ENCODE measurements at places on chromosomes 3 and 15.

GRCh38 chr3:74273091-74273490 is 341.4 kb downstream of the CNTN3 start:
- no peak for DNase-seq

DNA sequence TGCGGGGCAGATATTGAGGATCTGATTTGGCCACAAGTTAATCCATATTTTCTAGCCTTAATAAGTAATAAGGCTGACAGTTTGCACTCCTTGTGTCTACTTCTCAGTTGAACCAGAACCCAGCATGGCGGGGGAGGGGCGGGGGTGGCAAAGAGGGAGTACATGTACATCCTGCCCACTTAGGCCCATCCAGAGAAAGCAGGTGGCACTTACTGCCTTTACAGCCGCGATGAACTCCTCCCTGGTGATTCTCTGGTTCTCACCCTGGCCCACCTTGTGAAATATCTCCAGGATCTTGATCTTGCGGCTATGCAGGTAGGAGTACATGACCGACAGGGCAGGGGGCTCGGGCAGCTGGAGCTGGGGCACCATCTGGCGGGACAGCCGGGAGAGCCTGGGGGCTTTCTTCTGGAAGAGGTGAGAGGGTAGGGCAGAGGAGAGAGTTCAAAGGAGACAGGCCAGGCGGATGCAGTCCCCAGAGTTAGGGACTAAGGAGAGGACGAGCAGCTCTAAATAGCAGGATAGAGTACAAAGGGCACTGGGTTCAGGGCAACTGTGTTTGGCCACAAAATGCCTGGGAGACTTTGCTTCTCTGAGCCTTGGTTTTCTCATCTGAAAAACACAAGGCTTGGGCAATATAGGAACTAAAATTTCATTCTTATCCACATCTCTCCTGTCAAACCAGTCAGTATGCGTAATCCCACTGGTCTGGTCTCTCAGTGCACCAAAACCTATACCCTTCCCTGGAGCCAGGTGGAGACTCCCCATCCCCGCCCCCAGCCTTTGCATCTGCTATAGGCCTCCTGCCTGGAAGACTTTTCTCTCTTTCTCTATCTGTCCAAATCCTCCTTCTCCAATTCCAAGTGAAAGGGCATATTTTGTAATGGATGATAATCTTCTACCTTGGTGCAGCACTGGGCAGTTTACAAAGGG is 10.1 kb downstream of the EFCAB12 start:
- DNase-seq, result no peak

GRCh38 chr15:84731774-84732173 is 15.8 kb upstream of the SEC11A start:
- no peak for DNase-seq

GRCh38 chr3:15498431-15499214 is 22.9 kb downstream of the COLQ start:
- no peak for DNase-seq

- no peak for DNase-seq
Observed at GRCh38 chr3:31832551-31832950, 148.5 kb downstream of the OSBPL10 start.

- no peak for DNase-seq
Observed at GRCh38 chr3:111954228-111954990, 24.4 kb upstream of the ABHD10 start.

- no peak for DNase-seq
Observed at GRCh38 chr15:99439524-99439835, 126.3 kb upstream of the MEF2A start.

DNA sequence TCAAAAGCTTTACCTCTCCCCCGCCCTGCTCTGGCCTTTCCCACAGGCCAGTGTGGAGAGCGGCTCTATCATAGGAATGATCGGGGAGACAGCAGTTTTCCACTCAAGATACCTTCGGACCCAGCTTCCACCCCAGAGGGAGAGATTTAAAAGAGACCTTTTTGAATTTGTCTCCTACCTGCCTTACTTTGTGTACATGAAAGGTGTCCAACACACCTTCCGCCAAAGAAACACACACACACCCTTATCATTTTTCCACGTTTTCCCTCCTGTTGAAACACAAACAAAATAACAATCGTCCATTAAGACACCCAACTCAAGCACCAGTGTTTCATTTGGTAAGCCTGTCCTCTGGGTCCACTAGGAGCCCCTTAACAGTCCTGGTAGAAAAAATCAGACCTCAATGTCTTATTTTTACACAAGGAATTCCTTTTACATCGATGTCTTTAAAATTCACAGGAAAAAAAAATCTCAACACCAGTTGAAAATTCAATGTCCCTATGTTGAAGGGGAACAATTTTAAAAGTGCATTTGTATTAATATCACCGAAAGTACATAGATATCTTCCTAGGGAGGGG is 4.0 kb downstream of the HES1 start:
- DNase-seq, result no peak

DNA sequence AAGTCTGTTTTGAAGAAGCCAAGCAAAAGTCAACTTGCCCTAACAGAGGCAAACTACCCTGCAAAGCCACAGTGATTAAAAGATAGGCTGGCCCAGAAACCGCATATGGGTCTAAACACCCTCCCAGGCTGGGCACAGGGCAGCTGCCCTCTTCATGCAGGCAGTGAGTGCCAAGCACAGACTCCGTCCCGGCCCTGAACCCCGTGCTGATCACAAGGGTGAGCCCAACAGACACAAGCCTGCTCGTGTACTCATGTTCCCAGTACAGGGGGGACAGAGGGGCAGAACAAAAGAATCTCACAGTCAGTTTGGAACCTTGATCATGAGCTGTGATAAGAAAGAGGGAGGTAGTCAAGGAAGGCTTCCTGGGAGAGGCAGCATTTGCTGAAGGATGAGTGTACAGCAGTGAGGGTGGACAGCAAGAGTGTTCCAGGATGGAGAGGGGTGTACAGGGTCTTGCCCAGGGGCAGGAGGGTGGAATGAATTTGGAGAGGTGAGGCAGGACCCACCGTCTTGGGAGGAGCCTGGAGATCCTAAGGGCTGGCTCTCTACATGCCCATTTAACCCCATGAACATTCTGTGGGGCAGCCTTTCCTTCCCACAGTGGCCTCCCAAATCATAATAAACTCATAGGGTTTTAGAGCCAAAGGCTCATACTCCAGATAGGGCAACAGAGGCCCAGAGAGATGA is 43.2 kb upstream of the PRR23E start:
- no peak for DNase-seq

- DNase-seq, result no peak
Observed at GRCh38 chr3:128492671-128493569, at the start of gene GATA2. GATA2 (minus strand) TSS chr3:128493201; CDS start chr3:128487031, 6,170 bp downstream.

- no peak for DNase-seq
Observed at GRCh38 chr3:99355465-99355864, 282.9 kb upstream of the COL8A1 start.

- DNase-seq, result no peak
Observed at GRCh38 chr15:52710050-52710707, 31.0 kb upstream of the ATOSA start.

GRCh38 chr3:174495311-174495710 is 363.8 kb upstream of the NAALADL2 start:
- DNase-seq, result no peak

- DNase-seq, result no peak
Observed at GRCh38 chr3:107235193-107235927, 141.9 kb upstream of the CCDC54 start.

- no peak for DNase-seq
Observed at GRCh38 chr3:134344560-134344959, 29.7 kb downstream of the AMOTL2 start.

GRCh38 chr3:128327606-128328031 is 139.1 kb downstream of the DNAJB8 start:
- DNase-seq, result no peak

DNA sequence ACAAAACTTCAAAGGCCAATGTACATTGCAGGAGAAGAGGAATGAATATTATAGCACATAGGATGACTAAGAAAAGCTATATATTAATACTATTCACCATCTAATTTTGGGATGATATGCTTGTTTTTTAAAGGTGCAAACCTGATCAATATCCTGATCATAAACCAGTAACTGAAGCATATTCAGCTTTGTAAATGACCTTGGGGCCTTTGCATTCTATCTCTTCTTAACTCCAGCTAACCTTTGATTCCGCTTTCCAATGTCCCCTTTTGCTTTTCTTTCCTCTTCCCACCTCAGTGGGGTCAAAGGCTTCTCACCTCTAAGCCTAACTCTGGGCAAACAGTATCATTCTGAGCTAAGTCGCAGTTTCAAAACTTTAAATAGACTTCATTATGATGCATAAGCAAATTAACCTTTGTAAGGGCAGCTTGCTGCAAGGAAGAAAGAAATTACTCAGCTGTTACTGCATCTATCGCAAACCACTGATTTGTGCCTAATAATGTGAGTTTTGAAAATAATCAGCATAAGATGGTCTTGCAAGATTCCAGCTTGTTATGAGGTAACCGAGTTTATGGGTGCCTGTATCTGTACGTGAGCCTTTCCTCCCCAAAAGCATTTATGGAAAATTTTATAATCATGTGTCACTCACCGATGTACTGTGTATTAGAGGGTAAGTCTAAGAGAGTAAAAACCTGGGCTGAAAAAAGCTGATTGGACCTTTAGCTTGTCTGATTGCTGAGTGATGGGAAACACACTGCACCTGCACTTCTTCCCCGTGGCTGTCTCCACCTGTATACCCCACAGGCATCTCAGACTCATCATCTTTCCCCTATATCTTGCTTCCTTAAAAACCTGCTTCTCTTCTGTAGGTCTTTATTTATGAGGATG is 116.8 kb downstream of the TPRG1 start:
- no peak for DNase-seq

DNA sequence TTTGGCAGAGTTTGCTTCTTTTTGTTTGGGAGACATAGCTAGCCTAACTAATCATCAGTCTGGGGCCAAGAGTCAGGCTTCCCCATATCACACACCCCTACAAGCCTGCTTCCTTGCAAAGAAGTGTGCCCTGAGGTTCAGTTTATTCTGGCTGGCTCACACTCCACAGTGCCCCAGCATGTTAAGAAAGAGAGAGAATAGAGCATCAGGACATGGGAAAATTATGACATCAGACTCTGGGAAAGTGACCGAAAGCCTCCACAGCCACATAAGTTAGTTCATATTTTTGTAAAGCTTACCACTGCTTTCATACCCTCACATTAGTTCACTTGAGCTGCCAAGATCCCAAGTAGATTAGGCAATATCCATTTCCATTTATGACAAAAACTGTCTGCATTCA is 63.0 kb upstream of the CFAP161 start:
- no peak for DNase-seq

GRCh38 chr3:149879872-149880271 is 66.9 kb downstream of the RNF13 start:
- no peak for DNase-seq

- no peak for DNase-seq
Observed at GRCh38 chr15:70387081-70387480, 289.4 kb upstream of the TLE3 start.

- DNase-seq, result no peak
Observed at GRCh38 chr3:130787422-130788068, 40.9 kb upstream of the PIK3R4 start.

GRCh38 chr3:108755686-108756085 is 1.5 kb downstream of the RETNLB start:
- no peak for DNase-seq

- peak; percentile 18 for DNase-seq
Observed at GRCh38 chr3:49165771-49166751, at the start of gene CCDC71. CCDC71 (minus strand) TSS chr3:49166331; CDS start chr3:49164208, 2,123 bp downstream.

DNA sequence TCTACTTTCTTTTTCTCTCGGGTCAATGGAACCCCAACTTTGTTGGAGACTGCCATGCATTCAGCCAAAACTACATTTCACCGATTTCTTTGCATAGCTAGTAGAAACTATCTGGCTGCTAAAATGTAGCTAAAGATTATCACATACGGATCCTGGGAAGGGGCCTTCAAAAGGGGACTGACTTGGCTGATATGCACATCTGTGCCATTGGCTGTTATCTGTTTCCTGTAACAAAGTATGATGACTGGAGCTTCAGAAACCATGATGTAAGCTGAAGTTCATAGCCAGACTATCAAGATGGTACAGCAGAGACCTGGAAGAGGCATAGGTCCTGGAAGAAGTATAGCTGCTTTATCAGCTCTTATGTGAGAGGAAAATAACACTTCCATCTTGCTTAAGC is 179.1 kb downstream of the NSUN3 start:
- no peak for DNase-seq

- no peak for DNase-seq
Observed at GRCh38 chr15:80662129-80662528, 33.0 kb upstream of the ABHD17C start.

DNA sequence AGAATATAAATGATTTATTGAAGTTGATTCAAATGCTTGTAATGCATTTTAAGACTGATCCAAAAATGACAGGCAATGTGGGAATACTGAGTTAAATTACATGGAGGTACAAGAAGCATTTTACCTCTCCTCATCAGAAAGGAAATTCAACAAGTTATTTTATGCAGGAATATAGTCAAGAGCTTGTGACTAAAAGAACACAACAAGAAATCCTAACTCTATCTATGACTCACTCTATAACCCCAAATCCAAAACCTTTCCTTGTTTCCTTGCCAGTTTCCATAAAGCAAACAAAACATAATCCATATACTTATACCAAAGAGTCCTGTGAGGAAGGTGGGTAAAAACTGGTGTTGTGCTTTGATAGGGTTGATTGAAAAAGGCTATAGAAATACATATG is 30.8 kb downstream of the SIN3A start:
- no peak for DNase-seq

GRCh38 chr3:147940405-147941193 is 531.4 kb downstream of the ZIC1 start:
- DNase-seq, result no peak

- no peak for DNase-seq
Observed at GRCh38 chr3:15654127-15654526, 52.6 kb downstream of the BTD start.

- no peak for DNase-seq
Observed at GRCh38 chr3:52896613-52897012, 735 bp downstream of the STIMATE start.

- DNase-seq, result no peak
Observed at GRCh38 chr3:14649466-14649865, 2.1 kb upstream of the CCDC174 start.

DNA sequence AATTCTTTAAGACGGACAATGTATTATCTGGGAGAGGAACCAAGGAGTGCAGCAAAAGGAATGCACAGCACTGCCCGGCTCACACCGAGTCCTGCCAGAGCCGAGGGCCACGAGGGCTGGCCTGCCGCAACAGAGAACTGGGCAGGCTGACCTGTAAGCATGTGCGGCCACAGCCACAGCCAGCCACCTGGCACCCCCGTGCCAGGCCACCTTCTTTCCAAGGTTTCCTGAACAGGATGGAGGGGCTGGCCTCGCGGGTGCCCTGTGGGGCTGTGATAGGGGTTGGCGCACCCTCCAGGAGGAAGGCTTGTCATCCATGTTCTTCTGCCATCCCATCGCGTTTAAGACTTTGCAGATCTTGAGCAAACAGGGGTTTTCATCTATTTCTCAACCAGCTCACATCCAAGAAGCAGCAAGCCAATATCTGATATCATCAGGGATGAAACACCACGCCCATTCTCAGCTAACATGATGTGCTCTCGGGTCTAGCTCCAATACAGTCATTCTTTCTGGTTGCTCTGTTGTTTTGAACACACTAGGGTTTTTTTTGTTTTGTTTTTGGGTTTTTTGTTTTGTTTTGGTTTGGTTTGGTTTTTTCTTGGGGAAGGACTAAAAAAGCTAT is 10.2 kb downstream of the CA12 start:
- no peak for DNase-seq

GRCh38 chr3:28171962-28172361 is 69.5 kb upstream of the CMC1 start:
- DNase-seq, result no peak
